Transverse colon (tissue), 4 donors: ENCODE measurements at places on chromosomes 12 and 14. TPM values are rescaled to one million over a fixed set of nuclear protein-coding genes. Genes with fewer than 3 reads are reported as not detected.

Gene TAS2R46
- 3.8 TPM for total RNA-seq

Gene SLC25A21
- not detected for total RNA-seq

Gene TRAF3
- 18.7 TPM for total RNA-seq

Gene OR10G2
- not detected for total RNA-seq

Gene KRT74
- total RNA-seq = not detected

Gene PAH
- total RNA-seq = not detected

Gene FAR2
- total RNA-seq = 66.9 TPM

Gene CLEC1B
- not detected for total RNA-seq

Gene RD3L
- total RNA-seq = not detected

Gene TAS2R13
- total RNA-seq = 6.2 TPM

Gene LHX5
- not detected for total RNA-seq

Gene CIROP
- total RNA-seq = not detected

Gene FICD
- 1.1 TPM for total RNA-seq

Gene ARL1
- 63.9 TPM for total RNA-seq

Gene CNTN1
- total RNA-seq = 2.0 TPM

Gene DAO
- total RNA-seq = not detected

Gene IFNG
- not detected for total RNA-seq

Gene E2F7
- 0.20 TPM for total RNA-seq

Gene CPNE8
- 33.3 TPM for total RNA-seq

Gene NID2
- 62.7 TPM for total RNA-seq

Gene AGAP2
- 1.2 TPM for total RNA-seq

Gene NDUFA9
- total RNA-seq = 59.2 TPM

Gene TMEM120B
- total RNA-seq = 19.9 TPM

Gene RNASE3
- total RNA-seq = not detected

Gene GPR65
- total RNA-seq = not detected

Gene TAS2R43
- 2.5 TPM for total RNA-seq

Gene TPH2
- total RNA-seq = not detected

Gene HOXC10
- total RNA-seq = not detected

Gene CYP46A1
- total RNA-seq = 0.27 TPM
